ENCODE measurements at places on chromosomes 1 and 21.

GRCh38 chr1:37811027-37811655, 3.1 kb upstream of the YRDC start:
- peak; percentile 39 for DNase-seq

DNA sequence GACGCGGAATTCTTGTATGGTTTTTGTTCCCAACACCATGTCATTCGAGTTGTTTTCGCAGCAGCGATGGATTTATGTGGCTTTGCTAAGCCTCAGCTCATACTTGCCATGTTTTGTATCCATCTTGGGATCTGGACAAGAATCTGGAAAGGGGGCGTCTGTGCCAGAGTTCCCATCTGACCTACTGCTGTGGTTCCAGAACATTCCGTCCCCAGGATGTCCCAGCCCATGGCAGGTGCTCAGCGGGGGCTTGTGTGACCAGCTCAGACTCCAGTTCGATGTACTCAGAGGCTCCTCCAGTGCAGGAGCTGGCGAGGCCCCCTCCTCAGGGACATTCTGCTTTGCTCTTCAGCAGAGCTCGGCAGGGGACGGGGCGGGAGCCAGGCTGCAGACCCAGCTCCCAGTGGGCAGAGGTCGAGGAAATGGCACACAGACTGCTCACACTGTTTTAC, 24.0 kb upstream of the ADARB1 start:
- no peak for DNase-seq

DNA sequence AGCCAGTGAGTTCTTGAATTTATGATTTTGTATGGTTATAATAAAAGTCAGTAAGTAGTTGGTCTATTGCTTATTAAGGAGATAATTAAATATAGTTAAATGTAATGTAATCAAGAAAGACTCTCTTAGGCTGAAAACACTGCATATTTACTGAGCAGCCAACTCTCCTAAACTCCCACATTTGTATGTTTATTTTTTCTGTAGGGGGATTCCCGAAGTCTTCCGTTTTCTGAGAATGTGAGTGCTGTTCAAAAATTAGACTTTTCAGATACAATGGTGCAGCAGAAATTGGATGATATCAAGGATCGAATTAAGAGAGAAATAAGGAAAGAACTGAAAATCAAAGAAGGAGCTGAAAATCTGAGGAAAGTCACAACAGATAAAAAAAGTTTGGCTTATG, 56.7 kb downstream of the PKN2 start:
- DNase-seq, result no peak

GRCh38 chr1:94823116-94823515, 3.0 kb downstream of the SLC44A3 start:
- no peak for DNase-seq
